ENCODE measurements at places on chromosomes 7 and 10. TPM values are rescaled to one million over a fixed set of nuclear protein-coding genes. Genes with fewer than 3 reads are reported as not detected.

The STAG3 gene
- total RNA-seq = 5.2 TPM

DNA sequence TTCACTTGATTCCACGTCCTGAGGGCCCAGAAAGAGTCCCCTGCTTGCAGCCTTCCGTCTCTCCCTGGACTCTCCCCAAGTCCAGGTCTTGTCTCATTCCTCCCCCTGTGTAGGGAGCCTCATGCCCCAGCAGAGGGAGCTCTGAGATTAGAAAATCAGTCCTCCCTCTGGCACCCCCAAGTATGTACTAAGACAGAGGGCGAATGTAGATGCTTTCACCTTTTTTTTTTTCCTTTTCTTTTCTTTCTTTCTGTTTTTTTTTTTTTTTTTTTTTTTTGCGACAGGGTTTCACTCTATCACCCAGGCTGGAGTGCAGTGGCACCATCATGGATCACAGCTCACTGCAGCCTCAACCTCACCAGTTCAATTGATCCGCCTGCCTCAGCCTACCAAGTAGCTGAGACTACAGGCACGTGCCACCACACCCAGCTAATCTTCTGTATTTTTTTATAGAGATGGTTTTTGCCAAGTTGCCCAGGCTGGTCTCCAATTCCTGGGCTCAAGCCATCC lies 10.3 kb downstream of the SFXN3 start:
- H3K36me3 ChIP-seq = no peaks in the 10 kb centered on the region
- no peak overlapping the region for H3K27ac ChIP-seq
- peaks cover 53% of the 10 kb centered on the region for H3K27me3 ChIP-seq
- DNase-seq = peak; percentile 87

DNA sequence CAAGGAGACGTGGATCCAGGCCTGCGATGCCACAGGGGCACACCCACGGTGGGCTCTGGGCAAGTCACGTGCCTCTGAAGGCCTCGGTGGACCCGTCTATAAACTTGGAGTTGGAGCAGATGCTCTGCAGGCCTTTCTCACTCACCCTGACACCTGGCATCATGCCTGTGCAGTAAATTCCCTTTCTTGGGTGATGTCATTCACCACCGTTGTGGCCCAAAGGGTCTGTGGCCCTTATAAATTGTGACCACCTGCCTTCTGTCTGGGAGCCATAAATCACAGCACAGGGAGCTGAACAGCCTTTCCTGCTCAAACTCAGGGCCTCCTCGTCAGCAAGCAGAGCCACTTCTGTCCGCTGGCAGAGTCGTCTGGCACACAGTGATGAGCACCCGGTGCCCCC lies 52.2 kb downstream of the GPAM start:
- no peaks in the 10 kb centered on the region for H3K27me3 ChIP-seq
- H3K27ac ChIP-seq = no peak overlapping the region
- H3K36me3 ChIP-seq = no peaks in the 10 kb centered on the region
- peaks cover 16% of the 10 kb centered on the region for H3K4me1 ChIP-seq
- no peak for DNase-seq
- H3K4me3 ChIP-seq = no peak overlapping the region

GRCh38 chr7:156795415-156795814 lies 97.6 kb downstream of the LMBR1 start:
- peaks cover 9% of the 10 kb centered on the region for H3K36me3 ChIP-seq
- no peaks in the 10 kb centered on the region for H3K27me3 ChIP-seq
- H3K4me3 ChIP-seq = no peak overlapping the region
- peaks cover 31% of the 10 kb centered on the region for H3K4me1 ChIP-seq

- no peak overlapping the region for H3K4me3 ChIP-seq
- H3K36me3 ChIP-seq = peaks cover 22% of the 10 kb centered on the region
- H3K27ac ChIP-seq = no peak overlapping the region
- no peaks in the 10 kb centered on the region for H3K27me3 ChIP-seq
- DNase-seq = no peak
These were observed 26.6 kb downstream of the PHTF2 start for GRCh38 chr7:77825131-77825530.

GRCh38 chr10:54094321-54094720 lies 706.7 kb downstream of the PCDH15 start:
- H3K4me1 ChIP-seq = peaks cover 5% of the 10 kb centered on the region
- H3K4me3 ChIP-seq = no peak overlapping the region
- H3K27me3 ChIP-seq = no peaks in the 10 kb centered on the region
- no peak overlapping the region for H3K27ac ChIP-seq
- no peak for DNase-seq

The CLDN12 gene
- total RNA-seq = 39.4 TPM

DNA sequence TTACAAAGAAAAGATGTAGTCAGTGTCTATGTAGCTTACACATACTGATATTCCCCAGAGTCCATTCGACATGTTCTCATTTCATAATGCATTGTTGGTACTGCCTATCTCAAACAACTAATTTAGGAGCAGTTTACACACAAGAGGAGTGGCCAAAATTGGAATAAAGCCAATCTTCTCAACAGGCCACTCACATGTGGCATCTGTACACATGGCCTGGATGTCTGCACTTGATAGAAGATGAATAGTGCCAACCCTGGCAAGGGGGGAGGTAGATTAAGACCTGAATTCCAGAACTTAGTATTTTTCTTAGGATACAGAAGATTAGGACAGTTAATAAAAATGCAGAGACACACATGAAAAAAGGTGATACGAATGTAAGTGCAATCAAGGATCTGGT lies 125.3 kb upstream of the STARD3NL start:
- H3K4me3 ChIP-seq = no peak overlapping the region
- H3K4me1 ChIP-seq = peaks cover 12% of the 10 kb centered on the region
- no peaks in the 10 kb centered on the region for H3K27me3 ChIP-seq
- H3K36me3 ChIP-seq = peaks cover 23% of the 10 kb centered on the region
- no peak overlapping the region for H3K27ac ChIP-seq
- DNase-seq = no peak

GRCh38 chr10:46309511-46310142 lies 22.8 kb downstream of the ANTXRL start:
- 0 out of 2 replicates have a peak, but pooled peaks cover 3% of the 10 kb centered on the region for H3K4me1 ChIP-seq
- DNase-seq = no peak

GRCh38 chr7:112358513-112358912 lies 91.7 kb upstream of the IFRD1 start:
- H3K4me3 ChIP-seq = no peak overlapping the region
- no peaks in the 10 kb centered on the region for H3K27me3 ChIP-seq
- peaks cover 13% of the 10 kb centered on the region for H3K4me1 ChIP-seq
- DNase-seq = no peak
- no peak overlapping the region for H3K27ac ChIP-seq
